ENCODE measurements at places on chromosomes 7 and 10. TPM values are rescaled to one million over a fixed set of nuclear protein-coding genes. Genes with fewer than 3 reads are reported as not detected.

The SMO gene
- 33.5 TPM for total RNA-seq

The GTF2IRD1 gene
- total RNA-seq = 9.9 TPM

The CYP3A7 gene
- 0.14 TPM for total RNA-seq

The DYNC1I1 gene
- 0.83 TPM for total RNA-seq

The UMAD1 gene
- total RNA-seq = 10.6 TPM

The PTF1A gene
- not detected for total RNA-seq

The GPR15LG gene
- not detected for total RNA-seq

The IRF5 gene
- not detected for total RNA-seq

The OR2A42 gene
- not detected for total RNA-seq

The FRMD4A gene
- total RNA-seq = 10.7 TPM

The GPR146 gene
- 1.00 TPM for total RNA-seq

The CLRN3 gene
- not detected for total RNA-seq

The CALML3 gene
- total RNA-seq = under 0.01 TPM

The LRRC18 gene
- total RNA-seq = not detected

The KLF14 gene
- total RNA-seq = not detected

The TSPAN12 gene
- 10.8 TPM for total RNA-seq

The FAM25A gene
- not detected for total RNA-seq

The NUTM2A gene
- total RNA-seq = 0.28 TPM

The FOXI2 gene
- total RNA-seq = not detected

The CTAGE4 gene
- total RNA-seq = 0.28 TPM

The AGR2 gene
- total RNA-seq = not detected

The SERPINE1 gene
- total RNA-seq = 240 TPM

The NOC3L gene
- total RNA-seq = 19.3 TPM

All from smooth muscle cell of bladder (primary cell).